ENCODE measurements at places on chromosomes 6 and 20.

- DNase-seq = no peak
These were observed 750.8 kb upstream of the SLC35B3 start for GRCh38 chr6:9186148-9186547.

- DNase-seq = no peak
These were observed 67.6 kb downstream of the PSMG4 start for GRCh38 chr6:3326184-3326971.

- DNase-seq = no peak
These were observed 5.9 kb upstream of the C6orf136 start for GRCh38 chr6:30641048-30641447.

DNA sequence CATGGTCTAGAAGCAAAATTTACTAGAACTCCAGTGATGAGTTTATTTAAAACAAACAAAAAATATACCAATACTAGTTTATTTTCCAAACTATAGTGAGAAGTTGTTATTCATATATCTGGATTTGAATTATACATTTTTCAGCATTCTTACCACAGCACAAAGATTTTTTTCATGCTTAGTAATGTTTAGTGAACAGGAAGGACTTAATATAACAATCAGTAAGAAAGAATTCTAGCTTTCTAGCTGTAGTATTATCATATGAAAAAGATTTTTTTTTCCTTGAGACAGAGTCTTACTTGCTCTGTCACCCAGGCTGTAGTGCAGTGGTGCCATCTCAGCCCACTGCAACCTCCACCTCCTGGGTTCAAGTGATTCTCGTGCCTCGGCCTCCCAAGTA lies 13.8 kb downstream of the MARCKS start:
- DNase-seq = no peak

- no peak for DNase-seq
These were observed 103.4 kb upstream of the FRMD1 start for GRCh38 chr6:168182366-168182765.

DNA sequence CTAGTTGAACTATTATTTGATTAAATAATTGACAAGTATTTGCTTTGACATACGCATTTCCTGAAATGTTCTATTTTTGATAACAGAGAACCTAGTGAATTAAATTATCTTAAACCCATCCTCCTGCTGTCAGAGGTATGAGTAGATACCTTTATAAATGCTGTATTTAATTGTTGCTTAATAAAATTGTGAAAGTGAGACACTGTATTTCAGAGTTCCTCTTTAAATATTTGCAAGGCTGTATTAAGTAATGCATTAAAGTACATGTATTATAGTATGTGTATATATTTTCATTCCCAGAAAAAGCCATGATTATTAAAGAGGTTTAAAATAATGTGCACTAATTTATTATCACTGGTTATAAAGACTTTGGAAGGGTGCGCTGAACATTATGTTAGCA lies 483.8 kb downstream of the TFAP2B start:
- no peak for DNase-seq

- no peak for DNase-seq
These were observed 935.1 kb downstream of the KIF16B start for GRCh38 chr20:15637950-15638754.

GRCh38 chr6:44115866-44116265 lies 11.4 kb downstream of the MRPL14 start:
- DNase-seq = no peak

GRCh38 chr6:38336922-38337321 lies 302.8 kb downstream of the BTBD9 start:
- no peak for DNase-seq

DNA sequence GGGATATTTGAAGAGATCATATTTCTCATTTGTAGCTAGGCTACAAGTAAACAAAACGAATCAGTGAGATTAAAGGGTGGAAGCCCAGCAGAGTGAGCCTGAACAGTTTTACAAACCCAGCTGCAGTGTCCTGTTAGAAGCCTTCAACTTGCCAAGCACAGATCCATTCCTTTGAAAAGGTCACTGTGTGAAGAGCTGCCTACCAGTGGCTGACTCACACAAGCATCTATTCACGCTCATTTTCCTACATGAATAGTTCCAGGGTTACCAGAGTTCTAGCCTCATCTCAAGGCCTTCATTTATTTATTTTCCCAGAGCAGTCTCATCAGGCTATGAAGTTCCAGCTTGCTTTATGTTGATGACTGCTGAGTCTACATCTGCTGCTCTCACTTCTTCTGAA lies 25.7 kb upstream of the MLIP start:
- DNase-seq = no peak

GRCh38 chr6:44537306-44538049 lies 150.0 kb downstream of the CDC5L start:
- DNase-seq = peak; percentile 68

- DNase-seq = no peak
These were observed 260.9 kb downstream of the GMDS start for GRCh38 chr6:1984346-1984994.

DNA sequence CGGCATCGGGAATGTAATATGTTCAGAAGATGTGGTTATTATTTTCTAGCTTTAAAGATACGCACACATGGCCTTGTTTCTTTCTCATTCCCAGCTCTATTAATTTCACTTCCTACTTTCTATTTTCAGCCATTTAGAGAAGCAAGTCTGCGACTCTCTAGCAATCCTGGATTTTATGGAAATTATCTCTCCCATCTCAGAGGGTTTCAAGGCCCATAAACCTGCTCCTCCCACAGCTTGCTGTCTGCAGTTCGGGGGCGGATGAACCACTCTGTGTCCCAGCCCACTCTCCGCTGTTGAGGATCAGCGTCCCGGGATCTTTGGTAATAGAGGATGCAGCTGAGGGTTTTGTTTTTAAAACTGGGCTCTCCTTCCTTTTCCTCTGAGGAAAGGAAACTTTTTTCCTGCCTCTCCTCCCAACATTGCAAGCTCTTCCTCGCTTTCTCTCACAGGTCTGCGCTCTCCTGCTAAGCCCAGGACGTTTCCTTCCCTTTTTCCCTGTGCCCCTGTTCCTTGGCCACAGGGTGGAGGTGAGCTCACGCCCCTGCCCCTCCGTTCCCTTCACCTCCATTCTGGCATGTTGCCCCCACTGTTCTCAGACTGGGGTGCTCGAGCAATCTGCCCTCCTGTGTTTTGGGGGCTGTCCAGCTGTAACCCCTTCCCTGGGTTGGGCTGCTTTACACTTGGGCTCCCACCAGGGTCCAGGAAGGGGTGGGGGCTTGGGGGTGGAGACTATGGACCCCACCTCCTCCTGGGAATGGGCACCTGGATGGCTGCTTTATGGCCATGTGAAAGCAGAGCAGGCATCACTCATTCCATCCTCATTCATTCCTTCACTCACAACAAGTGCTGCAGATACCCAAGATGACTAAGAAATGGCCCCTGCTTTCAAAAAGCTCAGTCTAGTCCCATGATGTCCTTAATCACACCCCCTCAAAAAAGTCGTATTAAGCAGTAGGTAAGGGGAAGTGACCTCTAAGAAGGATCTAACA lies 54.9 kb downstream of the ZBTB9 start:
- no peak for DNase-seq

DNA sequence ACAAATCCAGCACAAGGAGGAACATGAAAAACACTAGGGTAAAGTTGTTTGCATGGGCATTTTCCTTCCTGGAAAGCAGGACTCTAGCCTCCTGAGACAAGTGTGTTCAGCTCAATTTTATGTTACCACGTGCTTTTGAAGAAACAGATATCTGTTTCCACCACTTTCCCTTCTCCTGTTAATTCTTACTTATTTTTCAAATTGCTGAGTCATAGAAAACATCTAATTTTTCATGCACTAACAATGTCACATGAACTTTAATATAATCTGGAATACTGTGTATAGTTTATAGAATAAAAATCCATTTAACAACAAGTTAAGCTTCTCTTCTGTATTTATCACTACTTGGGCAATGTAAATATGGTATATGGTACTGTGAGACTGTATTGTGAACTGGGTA lies 174.2 kb downstream of the ISM1 start:
- DNase-seq = no peak

DNA sequence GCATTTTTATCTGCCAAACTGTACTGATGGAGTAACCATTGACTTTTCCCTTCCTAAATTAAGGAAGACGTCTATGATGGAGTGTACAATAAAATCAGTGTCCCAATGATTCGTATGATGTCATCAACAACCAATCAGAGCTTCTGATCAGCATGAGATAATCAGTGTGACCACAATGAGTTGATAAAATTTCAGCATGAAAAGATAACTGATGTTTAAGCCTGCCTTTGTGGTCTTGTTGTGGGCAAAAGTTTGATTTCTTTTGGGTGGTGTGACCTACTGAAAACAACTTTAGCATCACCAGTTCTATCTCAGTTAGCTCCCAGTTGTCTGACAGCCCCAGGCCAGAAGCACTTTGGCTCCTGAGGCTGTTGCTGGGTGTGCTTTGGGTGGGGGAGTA lies 3.3 kb downstream of the PCIF1 start:
- no peak for DNase-seq

DNA sequence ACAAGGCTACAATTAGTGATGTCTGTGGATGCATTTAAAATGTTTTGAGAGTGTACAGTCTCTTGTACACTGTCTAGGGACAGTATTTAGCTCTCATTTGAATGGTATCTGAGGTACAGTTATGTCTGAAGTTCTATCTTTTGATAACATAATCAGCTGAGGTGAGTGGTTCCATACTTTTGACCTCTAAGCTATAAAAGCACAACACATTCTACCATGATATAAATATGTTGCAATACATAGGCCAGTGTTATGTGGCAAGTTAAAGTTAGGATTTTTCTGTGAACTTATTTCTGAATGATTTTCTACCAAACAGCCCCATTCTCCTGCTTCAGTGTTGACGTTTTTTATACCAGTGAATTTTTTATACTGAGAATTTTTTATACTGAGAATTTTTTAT lies 77.6 kb downstream of the AKAP7 start:
- no peak for DNase-seq

DNA sequence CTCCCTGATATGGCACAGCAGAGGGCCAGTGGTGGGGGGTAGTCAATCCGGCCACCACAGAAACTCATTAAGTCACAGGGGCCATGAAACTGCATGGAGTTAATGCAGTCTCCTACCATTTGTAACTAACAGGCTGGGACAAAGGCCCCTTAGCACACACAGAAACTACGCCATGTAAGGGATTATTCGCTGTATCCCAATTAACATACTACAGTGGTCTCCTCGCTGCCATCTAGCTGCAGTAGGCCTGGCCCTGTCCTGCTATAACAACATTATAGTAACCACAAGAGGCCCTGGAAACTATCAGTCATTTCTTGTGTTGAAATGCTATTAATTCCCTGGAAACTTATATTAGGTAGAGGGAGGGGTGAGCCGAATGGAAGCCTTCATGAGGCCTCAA lies 72.3 kb upstream of the CCN2 start:
- DNase-seq = no peak

DNA sequence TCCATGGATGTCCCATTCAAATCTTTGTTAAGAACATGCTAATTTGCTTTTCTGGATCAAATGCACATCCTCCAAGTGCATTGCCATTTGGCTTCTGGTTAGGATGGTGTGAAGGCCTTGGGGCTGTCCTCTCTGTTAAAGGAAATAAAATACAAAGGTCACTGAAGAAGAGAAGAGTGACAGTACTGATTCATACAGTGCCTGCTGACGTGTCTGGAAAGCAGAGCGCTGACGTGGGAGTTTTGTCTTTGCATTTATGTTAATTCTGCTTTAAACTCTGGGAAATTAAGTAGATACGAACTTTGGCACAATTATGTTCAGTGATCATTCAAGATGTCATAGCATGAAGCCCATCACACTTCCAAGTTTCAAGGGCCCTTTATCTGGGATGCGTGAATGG lies 33.2 kb downstream of the SYNDIG1 start:
- no peak for DNase-seq

GRCh38 chr6:16524380-16524707 lies 236.9 kb downstream of the ATXN1 start:
- no peak for DNase-seq

- no peak for DNase-seq
These were observed 177.1 kb upstream of the ARID1B start for GRCh38 chr6:156599978-156600590.

- DNase-seq = no peak
These were observed 1.6 kb upstream of the OGFRL1 start for GRCh38 chr6:71287038-71287437.

- DNase-seq = no peak
These were observed 585 bp upstream of the DSE start for GRCh38 chr6:116369964-116370759.

- DNase-seq = no peak
These were observed 136.1 kb downstream of the FOXC1 start for GRCh38 chr6:1745814-1746213.

DNA sequence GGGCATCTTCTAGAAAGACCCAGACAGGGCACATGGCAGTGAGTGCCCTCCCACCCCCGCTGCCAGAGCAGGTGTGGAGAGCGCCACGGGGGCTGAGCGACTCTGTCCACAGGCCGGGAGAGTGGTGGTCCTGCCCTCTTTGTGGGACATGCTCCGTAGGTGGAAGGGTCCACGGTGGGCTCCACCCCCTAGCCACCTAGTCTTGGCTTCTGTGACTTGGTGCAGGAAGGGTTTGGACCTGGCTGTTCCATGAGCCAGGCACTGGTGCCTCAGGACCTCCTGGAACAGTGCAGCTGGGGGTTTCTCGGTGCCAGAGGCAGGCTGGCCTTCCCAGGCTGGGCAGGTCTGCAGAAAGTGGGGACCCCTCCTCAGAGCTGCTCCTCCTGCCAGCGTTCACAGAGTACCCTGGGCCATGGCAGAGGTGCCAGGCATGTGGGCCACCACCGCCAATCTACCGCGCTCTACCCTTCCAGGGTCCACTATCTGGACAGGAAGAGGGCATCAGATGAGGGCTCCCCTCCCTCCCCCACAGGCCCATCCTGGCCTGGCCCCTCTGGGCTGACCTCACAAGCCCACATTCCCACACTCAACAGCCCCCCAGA lies 23.0 kb downstream of the SLCO4A1 start:
- DNase-seq = no peak

- no peak for DNase-seq
These were observed 343.9 kb downstream of the SOX4 start for GRCh38 chr6:21937466-21937865.

- no peak for DNase-seq
These were observed 23.8 kb downstream of the LY86 start for GRCh38 chr6:6612308-6612707.

DNA sequence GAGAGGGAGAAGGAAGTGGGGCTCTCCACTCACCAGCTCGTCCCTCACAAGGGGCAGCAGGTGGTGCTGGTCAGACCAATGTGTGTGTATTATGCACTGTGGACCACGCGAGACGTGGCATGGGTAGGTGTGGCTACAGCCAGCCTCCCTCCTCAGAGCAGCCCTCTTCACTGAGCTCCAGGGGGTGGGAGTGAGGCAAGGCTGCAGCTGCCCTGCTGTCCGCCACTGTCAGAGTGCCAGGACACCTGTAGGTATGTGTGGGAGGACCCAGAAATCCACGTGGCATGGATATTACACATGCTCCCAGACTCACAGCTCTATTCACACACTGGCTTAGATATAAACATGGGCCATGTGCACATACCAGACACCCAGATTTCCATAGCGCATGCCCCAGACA lies 90.3 kb downstream of the VEGFA start:
- no peak for DNase-seq

GRCh38 chr6:21103626-21104224 lies 489.8 kb upstream of the SOX4 start:
- DNase-seq = no peak
